Dorsolateral prefrontal cortex (tissue), 122 donors: ENCODE measurements at places on chromosomes 13 and 19.

DNA sequence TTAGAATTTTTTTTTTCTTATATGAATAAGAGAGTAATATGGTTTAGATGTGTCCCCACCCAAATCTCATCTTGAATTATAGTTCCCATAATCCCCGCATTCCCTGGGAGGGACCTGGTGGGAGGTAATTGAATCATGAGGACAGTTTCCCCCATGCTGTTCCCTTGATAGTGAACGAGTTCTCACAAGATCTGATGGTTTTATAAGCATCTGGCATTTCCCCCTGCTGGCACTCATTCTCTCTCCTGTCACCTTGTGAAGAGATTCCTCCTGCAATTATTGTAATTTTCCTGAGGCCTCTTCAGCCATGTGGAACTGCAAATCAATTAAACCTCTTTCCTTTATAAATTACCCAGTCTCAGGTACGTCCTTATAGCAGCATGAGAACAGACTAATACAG is 205.7 kb downstream of the MYO16 start:
- no peak for DNase-seq

DNA sequence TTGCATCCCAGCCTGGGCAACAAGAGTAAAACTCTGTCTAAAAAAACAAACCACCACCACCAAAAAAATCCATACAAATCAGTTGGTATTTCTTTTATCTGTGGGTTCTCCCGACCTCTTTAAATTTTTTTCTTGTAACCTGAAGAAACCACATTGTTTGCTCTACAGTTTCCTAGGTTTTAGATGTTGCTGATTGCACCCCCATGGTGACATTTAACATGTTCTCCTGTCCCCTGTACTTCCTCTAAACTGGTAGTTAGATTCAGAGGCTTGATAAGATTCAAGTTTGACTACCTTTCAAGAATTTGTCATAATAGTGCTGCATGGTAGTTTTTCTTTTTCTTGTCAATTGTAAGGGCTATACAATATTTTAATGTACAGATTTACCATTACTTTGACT is 24.0 kb downstream of the ALG5 start:
- DNase-seq: no peak

DNA sequence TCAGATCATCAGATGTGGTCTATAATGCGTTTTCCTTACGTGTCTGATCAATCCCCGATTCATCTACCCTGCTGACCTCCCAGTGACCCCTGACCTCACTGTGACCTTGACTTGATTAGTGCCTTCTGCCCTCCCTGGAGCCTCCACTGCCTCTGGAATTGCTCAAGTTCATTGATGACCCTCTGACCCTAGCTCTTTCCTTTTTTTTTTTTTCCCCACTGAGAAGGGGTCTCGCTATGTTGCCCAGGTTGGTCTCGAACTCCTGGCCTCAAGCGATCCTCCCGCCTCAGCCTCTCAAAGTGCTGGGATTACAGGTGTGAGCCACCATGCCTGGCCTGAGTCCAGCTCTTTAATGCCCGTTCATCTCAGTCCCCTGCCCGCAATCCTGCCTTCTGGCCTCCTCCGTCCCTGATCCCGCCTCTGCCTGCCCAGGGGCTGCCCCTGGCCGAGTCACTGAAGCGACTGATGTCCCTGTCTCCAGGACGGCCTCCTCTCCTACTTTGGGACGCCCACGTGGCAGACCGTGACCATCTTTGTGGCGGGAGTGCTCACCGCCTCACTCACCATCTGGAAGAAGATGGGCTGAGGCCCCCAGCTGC is 4.0 kb upstream of the FTL start:
- DNase-seq: no peak

DNA sequence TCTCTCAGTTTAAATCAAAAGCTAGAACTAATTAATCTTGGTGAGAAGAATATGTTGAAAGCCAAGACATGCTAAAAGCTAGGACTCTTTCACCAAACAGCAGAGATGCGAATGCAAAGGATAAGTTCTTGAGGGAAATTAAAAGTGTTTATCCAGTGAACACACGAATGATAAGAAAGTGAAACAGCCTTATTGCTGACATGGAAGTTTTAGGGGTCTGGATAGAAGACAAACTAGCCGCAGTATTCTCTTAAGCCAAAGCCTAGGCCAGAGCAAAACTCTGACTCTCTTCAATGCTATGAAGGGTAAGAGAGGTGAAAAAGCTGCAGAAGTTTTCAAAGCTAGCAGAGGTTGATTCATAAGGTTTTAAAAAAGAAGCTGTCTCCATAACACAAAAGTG is 103.0 kb downstream of the UFM1 start:
- DNase-seq: no peak

DNA sequence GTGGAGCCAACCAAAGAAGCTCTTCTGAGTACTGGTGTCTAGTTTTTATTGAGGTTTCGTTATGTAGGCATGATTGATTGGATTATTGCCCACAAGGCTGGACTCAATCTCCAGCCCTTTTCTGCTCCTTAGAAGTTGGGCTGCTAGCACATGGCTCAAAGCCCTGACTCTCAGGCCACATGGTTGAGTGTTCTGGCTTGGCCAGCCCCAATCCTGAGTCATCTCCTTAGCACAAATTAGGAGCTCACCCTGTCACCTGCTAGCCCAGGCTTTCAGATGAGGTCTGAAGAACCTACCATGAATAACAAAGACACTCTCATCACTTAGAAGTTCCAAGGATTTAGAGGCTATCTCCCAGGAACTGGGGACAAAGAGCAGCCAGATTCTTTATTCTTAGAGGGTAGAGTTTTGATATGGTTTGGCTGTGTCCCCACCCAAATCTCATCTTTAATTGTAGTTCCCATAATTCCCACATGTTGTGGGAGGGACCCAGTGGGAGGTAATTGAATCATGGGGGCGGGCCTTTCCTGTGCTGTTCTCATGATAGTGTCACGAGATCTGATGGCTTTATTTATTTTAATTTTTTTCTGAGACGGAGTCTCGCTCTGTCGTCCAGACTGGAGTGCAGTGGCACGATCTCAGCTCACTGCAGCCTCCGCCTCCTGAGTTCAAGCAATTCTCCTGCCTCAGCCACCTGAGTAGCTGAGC is 11.3 kb downstream of the DPY19L3 start:
- DNase-seq: no peak

DNA sequence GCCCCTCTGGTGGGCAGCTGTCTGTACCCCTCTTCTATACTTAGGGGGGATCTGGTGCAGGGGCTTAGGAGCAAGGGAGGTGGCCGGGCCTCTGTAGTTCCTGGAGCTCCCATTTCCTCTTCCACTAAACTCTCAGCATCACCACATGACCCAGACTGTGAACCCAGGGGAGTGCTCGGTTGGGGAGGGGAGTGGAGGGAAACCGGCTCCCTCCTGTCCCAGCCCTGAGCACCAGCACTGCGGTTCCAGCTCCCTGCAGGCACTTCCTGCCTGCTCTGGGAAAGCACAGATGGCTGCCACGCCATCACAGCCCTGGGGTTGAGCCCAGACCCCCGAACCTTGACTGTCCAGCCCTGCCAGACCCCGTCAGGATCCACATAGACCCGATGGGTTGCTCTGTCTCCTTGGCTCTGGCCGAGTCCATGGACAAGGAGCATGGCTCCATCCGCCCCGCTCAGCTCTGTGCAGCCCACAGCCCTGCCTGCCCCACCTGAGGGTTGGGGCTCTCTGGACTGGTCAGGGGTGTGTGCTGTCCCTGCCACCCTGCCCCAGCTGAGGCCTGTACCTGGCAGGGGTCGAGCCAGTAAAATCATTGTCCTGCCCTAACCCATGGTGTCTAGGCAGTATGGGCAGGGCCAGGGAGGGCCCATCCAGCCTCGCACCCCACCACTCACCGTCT is 36.0 kb upstream of the SLC7A10 start:
- DNase-seq: no peak

GRCh38 chr19:34766386-34766785 is 6.6 kb downstream of the ZNF599 start:
- no peak for DNase-seq

GRCh38 chr19:33191501-33191900 is 2.6 kb upstream of the LRP3 start:
- peak; percentile 30 for DNase-seq

DNA sequence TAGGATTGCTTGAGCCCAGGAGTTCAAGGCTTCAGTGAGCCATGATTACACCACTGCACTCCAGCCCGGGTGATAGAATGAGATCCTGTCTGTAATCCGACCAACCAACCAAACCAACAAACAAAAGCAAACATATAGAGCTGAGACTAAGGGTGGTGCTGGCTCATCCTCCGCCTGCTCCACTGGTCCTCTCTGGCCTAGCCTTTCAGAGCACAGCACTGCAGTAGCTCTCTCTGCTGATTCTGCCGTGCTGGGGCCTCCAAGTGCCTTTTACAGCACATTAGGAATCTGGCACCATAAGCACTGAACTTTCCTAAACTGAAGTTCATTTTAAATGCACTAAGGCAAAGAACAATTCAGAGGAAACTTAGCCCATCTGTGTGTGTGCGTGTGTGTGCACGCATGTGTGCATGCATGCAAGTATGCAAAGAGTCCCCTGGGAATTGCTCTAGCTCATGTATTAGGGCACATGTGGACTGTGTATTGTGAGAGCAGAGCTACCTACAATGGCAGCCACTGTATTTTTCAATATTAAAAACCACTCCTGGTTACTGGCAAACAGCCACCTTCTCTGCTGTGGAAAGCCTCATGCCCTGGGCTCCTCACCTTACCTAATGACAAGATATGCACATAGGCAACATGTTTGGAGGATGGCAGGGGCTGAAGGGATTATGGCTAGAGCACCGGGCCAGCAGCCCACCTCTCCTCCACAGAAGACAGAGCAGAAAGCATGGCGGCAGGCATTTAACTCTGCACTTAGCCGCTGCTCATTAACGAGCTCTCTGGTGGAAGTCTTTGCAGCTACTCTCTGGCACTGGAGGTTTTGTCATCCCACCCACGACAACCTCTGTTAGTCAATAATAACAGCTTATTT is 223.1 kb upstream of the TSHZ3 start:
- DNase-seq: no peak

DNA sequence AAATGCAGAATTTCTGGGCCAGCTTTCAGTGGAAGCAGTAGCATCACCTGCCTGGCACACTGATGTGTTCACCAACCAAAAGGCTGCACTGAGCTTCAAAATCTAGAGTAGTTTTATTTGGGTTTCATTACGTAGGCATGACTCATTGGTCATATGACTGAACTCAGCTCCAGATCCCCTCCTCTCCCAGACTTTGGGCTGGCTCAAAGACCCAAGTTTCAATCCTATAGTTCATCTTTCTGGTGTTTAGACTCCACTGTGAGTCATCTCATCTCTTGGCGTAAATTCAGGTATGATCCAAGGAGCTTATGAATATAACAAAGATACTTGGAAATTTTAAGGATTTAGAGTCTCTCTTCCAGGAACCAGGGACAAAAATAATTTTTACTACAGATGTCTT is 17.7 kb downstream of the ZMYM5 start:
- peak; percentile 5 for DNase-seq

- DNase-seq: no peak
Measured at GRCh38 chr13:102128216-102128810, 273.5 kb downstream of the FGF14 start.

DNA sequence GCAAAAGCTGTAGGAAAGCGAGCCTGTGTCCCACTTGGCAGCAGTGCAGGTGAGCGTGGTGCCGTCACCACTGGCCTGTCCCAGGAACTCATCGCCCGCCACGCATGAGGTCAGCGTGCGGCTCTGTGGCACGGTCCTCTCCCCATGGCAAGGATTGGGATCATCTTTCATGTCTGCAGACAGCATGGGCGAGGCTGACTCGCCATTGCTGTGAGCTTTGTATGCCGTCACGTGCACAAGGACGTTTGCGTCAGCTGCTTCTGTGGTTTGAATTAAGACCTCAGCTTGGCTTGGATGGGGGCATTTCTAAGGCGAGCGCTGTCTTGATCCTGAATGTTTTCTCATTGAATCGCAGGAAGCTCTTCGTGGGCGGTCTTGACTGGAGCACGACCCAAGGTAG is 9.8 kb downstream of the DAZAP1 start:
- no peak for DNase-seq

DNA sequence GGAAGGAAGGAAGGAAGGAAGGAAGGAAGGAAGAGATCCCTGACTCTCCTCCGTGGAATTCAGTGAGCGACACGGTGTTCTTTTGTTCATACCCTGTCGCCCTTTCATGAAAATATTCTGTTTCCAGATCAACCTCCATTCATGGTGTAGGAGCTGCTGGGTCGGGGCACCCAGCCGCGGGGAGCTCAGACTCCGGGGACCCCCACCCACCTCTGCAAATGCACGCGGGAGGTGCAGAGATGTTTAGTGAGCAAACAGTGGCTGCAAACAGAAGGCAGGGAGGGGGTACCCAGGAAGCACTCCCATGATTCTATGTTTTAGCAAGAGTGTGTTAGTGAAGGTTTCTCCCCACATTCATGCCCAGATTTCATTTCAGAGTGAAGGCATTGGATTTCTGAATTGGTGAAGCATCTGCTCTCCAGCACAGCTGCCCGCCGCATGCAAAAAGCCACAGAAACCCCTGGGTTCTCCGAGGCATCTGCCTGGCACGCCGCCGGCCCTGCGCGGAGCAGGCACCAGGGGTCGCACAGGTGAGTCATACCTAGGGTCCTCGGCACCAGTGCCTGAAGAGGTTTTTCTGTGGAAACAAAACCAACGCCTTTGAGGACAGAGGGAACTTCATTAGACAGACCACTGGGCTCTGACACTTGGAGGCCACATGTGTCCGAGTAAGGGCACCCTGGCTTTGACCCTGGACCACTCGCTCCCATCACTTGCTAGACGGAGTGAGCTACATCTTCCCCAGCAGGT is 80.6 kb downstream of the ZNF557 start:
- DNase-seq: no peak

- DNase-seq: no peak
Measured at GRCh38 chr13:79937311-79937710, 403.6 kb downstream of the SPRY2 start.

DNA sequence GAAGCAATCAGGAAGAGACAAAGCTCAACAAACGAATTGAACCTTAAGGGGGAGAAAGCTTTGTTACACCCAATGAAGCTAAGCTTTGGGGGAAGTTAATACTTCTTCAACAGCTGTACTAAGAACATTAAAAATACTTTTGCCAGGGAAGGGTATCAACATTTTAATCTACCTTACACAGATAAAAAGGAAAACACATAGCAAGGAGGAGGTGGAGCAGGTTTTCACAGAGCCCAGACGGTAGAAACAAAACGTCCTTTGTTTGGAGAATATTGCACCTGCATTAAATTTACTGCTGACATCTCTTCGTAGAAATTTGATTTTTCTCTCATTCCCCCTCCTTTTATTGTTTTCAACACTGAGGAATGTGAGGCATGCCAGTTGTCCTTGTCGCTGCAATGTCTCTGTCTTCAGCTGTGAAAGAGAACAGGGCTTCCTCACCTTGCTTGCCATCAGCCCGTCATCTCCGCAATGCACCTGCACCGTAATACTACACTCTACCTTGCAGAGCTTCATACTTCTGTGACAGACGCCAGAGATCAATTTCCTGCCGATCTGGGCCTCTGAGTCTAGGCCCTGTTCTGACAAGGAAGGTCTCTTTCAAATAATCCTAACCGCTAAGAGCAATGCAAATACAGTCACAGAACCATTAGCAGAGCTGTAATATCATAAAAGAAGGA is 270.8 kb downstream of the SPRY2 start:
- no peak for DNase-seq
